ENCODE measurements at places on chromosomes 6 and 20.

DNA sequence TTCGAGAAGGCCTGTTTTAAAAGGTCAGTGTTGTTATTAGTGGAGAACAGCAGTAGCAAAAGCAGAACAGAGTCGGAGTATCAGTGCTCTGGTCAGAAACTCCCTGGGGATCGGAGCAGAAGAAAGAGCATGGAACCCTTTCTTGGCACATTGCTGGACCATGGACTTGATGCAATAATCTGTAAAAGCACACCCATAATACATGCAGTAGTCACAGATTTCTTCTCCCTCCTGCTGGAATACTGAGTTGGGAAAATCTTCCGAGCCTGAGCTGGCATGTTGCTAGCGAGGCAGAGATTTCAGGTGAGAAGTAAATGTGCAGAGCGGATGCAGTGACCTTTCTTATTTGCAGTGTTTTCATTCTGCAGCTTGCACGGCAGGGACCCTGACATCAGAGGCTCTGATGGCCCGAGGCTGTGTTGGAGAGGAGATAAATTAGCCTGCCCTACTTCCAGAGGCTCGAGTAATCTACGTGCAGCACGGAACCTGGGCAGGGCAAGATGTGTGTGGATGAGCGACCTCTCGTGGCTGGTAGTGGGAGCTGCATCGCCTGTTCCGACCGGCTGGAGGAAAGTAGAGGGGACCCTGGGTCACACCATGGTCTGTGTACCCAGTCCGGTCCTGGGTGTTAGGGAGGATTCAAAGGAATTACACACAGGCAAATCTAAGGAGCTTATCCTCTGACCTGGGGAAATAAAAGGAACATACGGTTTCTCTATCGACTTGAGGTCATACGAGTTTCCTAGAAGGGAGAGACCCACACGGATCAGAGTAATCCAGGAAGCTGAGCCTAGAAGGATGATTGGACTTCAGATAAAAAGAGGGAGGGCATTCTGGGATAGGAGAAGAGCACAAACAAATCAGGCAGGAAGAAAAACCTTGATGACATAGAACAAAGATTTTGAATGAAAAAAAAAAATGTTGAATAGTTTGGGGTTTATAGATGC is 137.0 kb upstream of the STMND1 start:
- DNase-seq, result peak; percentile 53

DNA sequence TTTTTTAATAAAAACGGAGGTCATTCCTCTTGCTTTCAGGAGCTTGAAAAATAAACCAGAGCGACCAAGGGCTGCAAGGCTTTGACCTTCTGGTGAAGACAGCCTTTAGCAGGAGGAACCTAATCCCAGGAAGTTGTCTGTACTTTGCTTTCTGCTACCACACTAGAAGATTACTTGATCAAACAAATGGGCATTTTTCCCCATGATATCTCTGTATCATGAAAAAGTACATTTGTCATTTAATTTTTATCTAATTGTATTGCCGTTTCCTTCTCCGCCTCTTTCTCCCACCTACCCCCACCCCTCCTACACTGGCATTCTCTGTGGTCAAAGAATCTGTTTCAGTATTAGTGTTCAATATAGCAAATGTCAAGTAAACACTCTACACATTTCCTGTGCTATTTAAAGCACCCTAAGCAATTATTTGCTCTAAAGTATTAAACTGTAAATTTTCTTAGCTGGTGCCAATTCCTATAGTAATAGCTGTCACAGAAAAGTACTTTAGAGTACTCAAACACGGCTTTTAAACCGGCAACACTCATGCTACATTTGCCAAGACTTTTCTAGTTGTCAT is 29.7 kb downstream of the ATXN1 start:
- peak; percentile 67 for DNase-seq

DNA sequence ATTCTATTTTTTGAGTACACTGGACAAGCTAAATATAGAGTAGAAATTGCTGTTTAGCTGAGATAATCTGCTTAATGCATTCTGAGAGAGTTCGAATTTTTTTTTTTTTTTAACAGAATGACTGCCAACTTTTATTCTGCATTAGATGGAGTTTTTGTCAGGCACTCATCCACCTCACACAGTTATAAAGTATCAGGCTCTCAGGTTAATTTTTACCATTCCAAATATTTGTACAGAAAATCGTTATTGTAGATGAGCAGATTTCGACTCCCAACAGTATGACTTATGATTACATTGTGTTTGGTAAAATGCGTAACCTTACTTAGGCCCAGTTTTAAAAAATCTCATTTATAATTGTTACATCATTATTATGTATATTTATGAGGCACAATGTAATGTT is 1731.0 kb downstream of the GRIK2 start:
- no peak for DNase-seq

DNA sequence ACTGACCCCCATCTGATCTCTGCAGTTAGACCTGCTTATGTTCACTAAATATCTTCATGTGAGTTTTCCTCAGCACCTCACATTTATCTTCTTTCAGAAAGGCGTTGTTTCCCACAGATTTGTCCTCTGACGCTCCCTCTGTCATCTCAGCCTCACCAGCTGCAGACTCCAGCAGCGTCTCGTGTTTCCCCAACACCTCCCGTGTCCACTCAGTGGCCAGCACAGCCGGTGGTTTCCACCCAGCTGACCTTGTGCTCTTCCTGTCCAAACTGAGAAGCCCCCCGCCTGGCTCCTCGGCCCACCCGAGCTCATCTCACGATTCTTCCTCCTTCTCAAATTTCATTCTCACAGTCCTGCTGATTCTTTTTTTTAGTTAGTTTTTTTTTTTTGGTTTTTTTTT is 12.5 kb downstream of the ERMARD start:
- no peak for DNase-seq

DNA sequence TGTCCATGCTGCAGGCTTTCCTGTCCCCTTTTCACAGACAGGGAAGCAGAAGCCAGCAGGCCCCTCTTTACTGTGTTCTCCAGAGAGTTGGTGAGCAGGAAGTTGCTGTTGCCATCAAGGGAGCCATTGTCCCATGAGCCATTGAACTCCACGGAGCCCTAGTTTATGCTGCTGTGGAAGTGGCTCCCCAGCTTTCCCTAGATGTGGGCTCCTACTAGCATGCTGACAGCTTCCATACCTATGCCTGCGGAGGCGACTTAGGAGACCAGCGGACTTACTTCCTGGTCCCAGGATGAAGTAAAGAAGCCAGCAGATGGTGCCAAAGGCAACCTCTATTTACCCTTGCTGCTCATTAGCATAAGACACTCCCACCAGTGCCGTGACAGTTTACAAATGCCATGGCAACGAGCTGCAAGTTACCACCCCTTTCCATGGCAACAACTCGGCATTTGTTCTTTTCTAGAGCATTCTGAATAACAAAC is 30.8 kb upstream of the FKBP1A start:
- peak; percentile 17 for DNase-seq

GRCh38 chr20:2282181-2282580 is 13.6 kb upstream of the TGM3 start:
- DNase-seq, result no peak

GRCh38 chr6:123168892-123169773 is 173.1 kb downstream of the CLVS2 start:
- DNase-seq, result no peak

- DNase-seq, result no peak
Measured at GRCh38 chr6:92777146-92777740, 642.1 kb downstream of the EPHA7 start.

GRCh38 chr6:147699637-147700036 is 191.1 kb downstream of the SAMD5 start:
- DNase-seq, result no peak

DNA sequence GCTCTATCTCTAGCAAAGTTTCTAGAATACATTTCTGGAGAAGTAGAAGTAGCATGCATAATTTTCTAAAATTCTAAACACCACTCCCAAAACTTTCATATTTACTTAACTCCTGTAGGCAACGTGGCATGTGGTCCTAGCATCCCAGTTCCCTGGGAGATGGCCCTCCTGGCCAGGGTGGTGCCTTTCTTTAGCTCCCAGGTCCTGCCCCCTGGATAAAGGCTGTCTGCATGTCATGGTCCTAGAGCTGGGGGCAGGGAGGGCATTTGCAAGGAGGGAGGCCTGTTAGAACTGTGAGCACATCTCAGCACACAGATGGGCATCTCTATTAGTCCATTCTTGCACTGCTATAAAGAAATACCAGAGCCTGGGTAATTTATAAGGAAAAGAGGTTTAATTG is 485.6 kb upstream of the SULF2 start:
- DNase-seq, result no peak

- no peak for DNase-seq
Measured at GRCh38 chr20:18287546-18287914, 797 bp upstream of the ZNF133 start.

GRCh38 chr6:133223452-133224029 is 17.6 kb upstream of the EYA4 start:
- no peak for DNase-seq

- DNase-seq, result no peak
Measured at GRCh38 chr6:161850562-161850961, 576.7 kb upstream of the AGPAT4 start.

GRCh38 chr20:59559024-59559817 is 45.1 kb upstream of the PHACTR3 start:
- DNase-seq, result no peak

DNA sequence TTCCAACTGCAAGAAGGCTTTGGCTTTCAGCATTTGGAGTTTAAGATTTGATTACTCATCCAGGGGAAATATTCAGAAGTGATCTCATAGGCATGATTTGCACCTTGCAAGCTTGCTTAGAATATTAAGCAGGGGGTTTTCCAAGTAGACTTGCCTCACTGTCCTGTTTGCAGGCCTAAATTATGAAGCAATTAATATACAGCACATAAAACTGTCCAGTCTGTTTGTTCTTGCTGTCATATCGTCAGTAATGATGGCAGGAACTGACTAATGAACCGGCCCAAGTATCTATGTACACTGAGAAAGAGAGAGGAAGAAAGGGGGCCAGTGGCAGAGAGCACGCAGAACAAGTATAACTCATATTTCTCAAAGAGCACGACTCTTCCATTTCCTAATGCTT is 212.5 kb upstream of the SUPT3H start:
- DNase-seq, result peak; percentile 57

DNA sequence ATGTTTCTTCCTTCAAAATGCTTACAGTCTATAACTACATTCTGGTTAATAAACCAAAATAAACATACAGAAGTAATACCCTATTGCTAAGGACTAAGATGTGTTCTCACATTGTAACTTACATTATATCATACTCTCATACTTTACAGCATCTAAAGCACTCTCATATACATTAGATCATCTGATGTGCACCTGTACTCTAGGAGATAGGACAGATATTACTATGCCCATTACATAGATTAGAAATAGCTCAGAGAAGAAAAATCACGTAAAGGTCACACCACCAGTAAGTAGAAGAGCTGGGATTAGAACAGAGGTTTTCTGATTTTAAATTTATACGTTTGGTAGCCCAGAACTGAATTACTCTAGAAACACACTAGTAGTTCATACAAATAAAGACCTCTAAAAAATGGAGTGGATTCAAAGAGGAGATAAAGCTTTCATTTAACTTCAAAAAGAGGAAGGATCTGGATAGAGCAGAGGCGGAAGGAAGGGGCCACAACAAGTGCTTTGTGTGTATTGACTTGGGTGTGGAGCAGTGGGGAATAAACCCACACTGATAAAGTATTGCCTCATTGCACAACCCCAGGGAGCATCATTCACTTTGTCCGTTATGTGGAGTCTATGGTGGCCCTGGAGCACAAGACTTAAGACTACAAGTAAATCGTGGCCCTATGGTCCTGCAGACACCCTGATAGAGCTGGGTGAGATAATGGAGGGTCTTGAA is 30.9 kb downstream of the SLC2A12 start:
- DNase-seq, result no peak

DNA sequence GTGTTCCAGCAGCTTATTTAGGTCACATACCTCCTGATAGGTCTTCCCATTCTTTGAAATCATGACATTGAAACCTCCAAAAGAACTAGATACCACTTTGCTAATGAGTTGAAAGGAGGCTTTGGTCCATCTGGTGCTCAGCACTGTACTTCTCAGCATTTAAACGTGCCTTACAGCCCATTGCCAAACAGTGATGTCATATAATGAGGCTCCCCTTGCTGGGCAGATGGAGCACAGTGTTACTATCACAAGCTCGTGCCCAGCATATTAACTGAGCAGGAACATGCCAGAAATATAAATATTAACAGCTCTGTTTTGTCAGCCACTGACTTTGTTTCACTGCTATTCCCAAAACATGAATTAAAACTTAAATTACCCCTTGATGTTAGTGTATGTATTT is 25.5 kb upstream of the MAPK13 start:
- DNase-seq, result no peak

- DNase-seq, result no peak
Measured at GRCh38 chr6:107511511-107511993, 21.6 kb downstream of the SOBP start.

GRCh38 chr6:90049295-90049694 is 155.0 kb downstream of the GJA10 start:
- DNase-seq, result no peak

All from CD4-positive, alpha-beta T cell treated with Interleukin-4 for 4 hours (primary cell).